Activated CD8-positive, alpha-beta memory T cell treated with anti-CD3 and anti-CD28 coated beads for 4 hours (primary cell): ENCODE measurements at places on chromosomes 6 and 20.

DNA sequence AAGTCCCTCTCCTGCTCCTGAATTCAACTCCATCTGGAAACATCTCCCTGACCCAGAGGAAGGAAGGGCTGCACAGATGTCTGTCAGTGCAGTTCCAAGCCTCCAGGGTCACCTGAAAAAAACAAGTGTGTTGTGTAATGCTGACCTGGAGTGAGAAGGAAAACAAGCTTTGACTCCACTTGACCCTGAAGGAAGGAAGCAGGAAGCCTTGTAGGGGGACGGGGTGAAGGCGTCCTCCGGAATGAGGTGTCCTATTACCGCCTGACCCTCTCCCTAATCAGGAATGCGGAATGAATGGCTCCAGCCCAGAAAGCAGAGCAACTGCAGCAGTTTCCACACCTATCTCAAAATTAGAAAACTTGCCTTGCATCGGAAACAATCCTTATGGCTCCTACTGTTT is 13.9 kb upstream of the ADGRF5 start:
- DNase-seq = no peak

DNA sequence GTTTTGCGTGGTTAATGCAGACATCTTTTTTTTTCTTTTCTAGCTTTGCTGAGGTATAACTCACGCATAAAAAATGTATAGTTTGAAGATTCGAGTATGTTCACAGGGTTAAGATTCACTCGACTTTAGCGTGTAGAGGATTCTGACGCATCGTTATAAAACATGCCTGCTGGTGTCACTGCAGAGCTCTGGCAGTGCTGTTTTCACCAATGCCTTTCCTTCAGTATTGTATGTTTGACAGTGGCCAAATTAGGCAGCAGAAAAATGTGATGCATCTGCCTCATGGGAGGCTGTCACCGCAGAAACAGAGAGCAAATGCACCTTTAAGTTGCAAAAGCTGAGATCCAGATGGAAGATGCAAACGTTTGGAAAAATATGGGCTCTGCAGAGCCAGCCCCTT is 18.0 kb upstream of the SIRPB2 start:
- DNase-seq = peak; percentile 3

- no peak for DNase-seq
These were observed 16.0 kb upstream of the CITED2 start for GRCh38 chr6:139390447-139390846.

DNA sequence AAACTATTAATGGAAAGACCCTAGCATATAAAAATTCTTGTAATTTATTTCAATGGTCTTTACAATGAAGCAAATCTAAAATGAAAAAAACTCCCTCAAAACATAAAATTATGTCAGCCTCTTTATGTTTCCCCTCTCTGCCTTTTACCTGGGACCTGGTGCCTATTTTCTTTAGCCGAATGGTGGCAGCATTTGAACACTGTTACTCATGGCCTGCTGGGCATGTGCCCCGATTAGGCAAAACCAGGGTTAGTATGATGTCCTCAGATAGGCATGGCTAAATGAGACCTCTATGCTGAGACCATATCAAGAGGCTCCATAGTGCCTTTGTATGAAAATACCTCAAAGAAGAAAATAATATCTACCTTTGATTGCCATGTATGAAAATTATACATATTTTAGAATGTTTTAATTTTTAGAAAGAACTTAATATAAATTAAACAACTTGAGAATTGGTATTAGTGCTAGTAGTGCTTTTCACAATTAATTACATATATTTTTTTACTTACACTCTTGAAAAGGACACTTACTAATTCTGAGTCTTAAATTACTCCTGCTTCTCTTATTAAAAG is 22.5 kb upstream of the C6orf58 start:
- no peak for DNase-seq

DNA sequence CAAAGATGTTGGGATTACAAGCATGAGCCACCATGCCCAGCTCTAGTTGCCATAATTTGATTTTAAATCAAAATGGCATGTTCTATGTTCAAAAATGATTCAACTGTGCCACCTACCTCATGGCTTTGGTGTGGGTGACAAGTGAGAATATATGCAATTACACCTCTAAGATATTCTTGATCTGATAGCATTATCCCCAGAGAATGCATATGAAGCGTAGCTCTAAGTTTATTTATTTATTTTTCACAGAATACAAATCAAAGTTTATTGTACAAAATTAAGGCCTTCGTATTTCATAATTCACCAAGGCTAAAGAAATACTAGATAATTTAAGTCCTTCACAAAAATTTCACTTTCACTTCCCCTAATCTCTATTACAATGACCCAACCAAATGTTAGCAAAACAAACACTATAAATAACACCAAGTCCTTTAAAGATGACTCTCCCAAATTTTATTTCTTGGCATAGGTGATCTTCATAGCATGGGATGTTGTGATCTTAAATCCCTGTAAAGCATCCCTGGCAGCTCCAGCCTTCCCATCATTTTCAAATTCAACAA is 205.9 kb upstream of the TAB2 start:
- DNase-seq = no peak

GRCh38 chr6:30077218-30077617 is 1.6 kb upstream of the RNF39 start:
- no peak for DNase-seq

- no peak for DNase-seq
These were observed 2.9 kb upstream of the BFSP1 start for GRCh38 chr20:17534077-17534476.

DNA sequence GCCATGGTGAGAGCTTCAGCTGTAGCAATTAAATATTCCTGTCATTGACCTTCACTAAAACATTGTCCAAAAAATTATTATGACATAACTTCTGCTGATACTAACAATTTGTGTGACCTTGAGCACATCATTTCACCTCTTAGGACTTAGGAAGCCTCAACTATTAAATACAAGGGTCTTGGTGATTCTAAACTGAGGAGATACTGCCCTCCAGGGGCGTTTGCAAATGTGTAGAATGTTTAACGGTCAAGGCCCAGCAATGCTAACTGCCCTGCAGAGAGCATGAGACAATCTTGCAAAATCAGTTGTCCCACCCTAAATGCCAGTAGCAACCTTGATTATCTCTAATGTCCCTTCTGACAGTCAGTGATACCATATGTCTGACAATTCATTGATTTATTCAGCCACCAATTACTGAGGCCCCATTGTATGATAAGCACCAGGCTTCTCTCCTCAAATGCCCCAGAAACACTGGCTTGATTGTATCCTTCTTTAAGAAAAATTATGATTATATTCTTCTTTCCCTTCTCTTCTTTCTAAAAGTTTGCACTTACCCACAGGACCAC is 284.1 kb upstream of the PLN start:
- DNase-seq = no peak

- no peak for DNase-seq
These were observed 437.4 kb upstream of the JAG1 start for GRCh38 chr20:11111191-11111590.

DNA sequence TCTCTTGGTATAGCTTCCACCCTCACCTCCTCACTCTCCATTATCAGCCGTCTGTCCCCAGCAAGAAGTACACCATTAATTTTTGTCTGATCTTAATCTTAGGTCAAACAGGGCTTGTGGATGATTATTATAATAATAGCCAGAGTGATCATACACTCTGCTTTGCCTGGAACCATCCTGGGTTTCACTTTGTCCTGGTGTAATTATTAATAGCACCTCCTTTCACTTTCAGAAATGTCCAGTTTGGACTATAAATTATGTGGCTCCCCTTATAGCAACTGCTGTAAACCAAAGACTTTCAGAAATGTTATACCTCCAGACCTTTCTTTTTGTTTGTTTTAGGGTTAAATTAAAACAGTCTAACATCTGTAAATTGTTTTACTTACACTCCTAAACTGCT is 951 bp upstream of the TRIM31 start:
- DNase-seq = no peak

DNA sequence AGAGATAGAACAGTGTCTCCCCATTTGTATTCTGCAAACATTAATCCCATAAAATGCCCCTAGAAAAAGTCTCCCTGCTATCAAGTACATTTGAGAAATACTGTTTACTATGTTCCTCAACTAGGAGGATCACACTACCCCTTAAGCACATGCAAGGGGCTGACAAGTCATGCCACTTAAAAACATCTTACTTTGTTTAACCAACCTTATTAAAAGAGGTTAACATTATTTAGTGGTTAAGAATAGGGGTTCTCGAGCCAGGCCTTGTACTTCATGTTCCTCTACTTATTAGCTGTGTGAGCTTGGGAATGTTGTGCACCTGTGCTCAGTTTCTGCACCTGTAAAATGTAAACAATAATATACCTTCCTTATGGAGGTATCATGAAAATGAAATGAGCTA is 113.7 kb downstream of the UBE3D start:
- DNase-seq = no peak

GRCh38 chr20:51542571-51543421 is at the start of gene NFATC2:
Gene NFATC2 (minus strand): TSS chr20:51542719. CDS start chr20:51542499, 220 bp downstream.
- DNase-seq = no peak

DNA sequence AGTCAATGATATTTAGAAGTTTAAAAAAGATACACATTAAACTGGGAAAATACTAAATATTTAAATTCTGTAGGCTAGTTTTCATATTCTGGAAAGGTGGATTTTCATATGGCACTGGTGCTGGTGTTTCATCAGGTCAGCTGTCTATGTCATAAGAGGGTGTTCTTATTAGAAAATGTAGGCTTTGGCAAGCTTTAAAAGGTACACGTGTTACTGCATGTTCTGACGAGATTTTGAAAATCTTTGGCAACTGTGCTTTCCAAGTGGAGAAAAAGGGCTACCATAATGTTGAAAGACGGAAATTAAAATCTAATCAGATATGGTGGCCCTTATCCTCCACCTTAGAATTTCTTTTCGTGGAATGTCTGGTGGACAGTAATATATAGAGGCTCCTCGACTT is 30.0 kb downstream of the SLC22A3 start:
- DNase-seq = no peak

GRCh38 chr20:25273046-25273445 is 25.2 kb downstream of the PYGB start:
- DNase-seq = no peak

- DNase-seq = no peak
These were observed 78.7 kb downstream of the CDH26 start for GRCh38 chr20:60036746-60037499.

GRCh38 chr6:39100358-39100757 is 14.6 kb downstream of the SAYSD1 start:
- no peak for DNase-seq

GRCh38 chr6:28960846-28961500 is 37.2 kb upstream of the TRIM27 start:
- DNase-seq = no peak

DNA sequence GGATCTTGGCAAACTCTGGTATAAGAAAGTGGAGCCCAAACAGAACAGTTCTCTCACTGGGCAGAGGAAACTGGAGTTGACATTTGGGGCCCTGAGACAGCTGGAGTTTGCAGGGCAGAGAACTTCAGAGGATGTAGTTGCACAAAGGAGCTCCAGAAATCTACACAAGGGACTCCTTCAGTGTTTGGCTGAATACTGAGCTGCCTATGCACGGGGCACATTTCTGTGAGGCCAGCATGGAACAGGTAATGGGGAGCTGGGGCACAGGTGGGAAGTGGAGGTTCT is 169.3 kb downstream of the ANKRD60 start:
- DNase-seq = no peak

DNA sequence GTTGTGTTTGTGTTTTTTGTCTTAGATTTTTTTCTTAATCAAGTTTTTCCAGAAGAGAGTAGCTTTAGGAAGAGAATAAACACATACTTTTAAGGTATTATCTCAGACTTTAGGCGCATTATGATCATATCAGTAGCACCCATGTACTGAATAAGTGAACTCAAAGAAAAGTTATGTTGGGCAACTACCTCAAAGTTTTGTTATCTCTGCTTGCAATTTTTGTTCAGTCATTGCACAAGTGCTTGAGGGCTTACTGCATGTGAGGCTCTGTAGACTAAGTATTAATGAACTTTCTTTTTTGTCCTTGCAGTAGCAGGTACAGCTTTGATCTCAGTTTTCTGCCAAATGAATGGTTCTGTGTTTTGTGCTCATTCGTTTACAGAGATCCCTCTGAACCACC is 189.0 kb downstream of the SLC16A10 start:
- no peak for DNase-seq

DNA sequence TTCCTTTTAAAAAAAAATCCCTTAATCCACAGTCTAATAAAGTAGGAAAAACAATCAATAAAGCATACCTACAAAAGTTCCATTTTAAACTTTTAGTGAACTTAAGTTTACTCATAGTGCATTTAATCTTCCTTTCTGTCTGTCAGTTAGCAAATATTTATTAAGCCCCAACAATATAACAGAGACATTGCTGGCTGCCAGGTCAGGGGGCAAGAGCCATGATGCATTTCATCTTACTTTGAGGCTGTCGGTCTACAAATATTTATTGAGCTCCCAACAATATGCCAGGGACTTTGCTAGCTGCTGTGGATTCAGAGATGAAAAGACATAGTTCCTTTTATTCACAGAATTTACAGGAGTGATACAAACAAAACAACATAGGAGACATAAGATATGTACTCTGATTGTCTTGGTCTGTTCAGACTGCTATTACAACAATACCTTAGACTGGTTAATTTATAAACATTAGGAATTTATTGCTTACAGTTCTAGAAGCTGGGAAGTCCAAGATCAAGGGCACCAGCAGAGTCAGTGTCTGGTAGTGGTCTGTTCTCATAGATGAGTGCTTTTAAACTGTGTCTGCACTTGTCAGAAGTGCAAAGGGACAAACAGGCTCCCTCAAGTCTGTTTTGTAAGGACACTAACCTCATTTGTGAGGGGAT is 118.6 kb downstream of the PLCB1 start:
- DNase-seq = no peak

GRCh38 chr6:37866590-37867507 is 47.3 kb downstream of the ZFAND3 start:
- DNase-seq = no peak

DNA sequence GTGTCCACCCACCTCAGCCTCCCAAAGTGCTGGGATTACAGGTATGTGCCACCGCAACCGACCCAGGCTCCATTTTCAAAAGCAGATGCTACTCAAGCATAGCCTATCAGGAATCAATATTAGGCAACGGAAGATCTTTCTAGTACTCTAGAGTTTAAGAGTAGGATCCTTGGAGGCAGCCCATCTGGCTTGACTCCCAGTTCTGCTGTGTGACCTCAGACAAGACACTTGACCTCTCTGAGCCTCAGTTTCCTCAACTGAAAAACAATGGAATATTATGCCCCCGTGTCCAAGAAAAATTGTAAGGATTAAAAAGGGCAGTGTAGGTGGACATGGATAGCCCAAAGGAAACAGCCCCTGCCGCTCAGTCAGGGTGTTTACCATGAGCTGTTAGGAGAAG is 14.5 kb downstream of the ADA start:
- DNase-seq = no peak

GRCh38 chr6:45480752-45481415 is 103.2 kb upstream of the SUPT3H start:
- DNase-seq = no peak

DNA sequence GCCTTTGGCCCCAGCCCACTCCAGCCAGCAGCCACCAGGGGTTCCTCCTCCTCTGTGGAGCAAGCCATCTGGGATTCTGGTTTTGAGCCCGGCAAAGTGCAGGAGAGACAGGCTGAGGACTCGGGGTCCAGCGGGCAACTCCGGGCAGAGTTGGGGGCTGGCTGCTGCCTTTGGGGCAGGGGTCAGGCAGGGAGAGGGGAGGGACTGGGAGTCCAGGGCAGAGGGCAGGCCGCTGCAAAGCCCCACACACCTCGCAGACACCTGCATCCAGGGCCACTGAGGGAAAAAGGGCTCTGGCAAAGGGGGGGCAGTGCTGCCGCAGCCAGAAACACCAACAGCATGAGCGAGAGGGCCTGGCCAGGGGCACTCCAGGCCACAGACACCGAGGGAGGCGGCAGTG is 8.8 kb downstream of the BIRC7 start:
- DNase-seq = no peak

- DNase-seq = no peak
These were observed 115.6 kb upstream of the SIRPA start for GRCh38 chr20:1779567-1779966.
